Calu3 (cell line): ENCODE measurements at places on chromosomes 12 and 14. TPM values are rescaled to one million over a fixed set of nuclear protein-coding genes. Genes with fewer than 3 reads are reported as not detected.

- no peak overlapping the region for H3K4me3 ChIP-seq
- no peaks in the 10 kb centered on the region for H3K27me3 ChIP-seq
- no peak overlapping the region for H3K27ac ChIP-seq
- DNase-seq = no peak
Measured at GRCh38 chr12:29082522-29082921, 66.6 kb upstream of the FAR2 start.

GRCh38 chr14:53180272-53181221, 27.4 kb upstream of the DDHD1 start:
- no peaks in the 10 kb centered on the region for H3K36me3 ChIP-seq
- H3K4me3 ChIP-seq = no peak overlapping the region
- no peaks in the 10 kb centered on the region for H3K4me1 ChIP-seq
- DNase-seq = no peak
- H3K27me3 ChIP-seq = peaks cover 37% of the 10 kb centered on the region
- no peak overlapping the region for H3K27ac ChIP-seq

GRCh38 chr14:103221781-103222358, 98.6 kb downstream of the TNFAIP2 start:
- H3K27me3 ChIP-seq = no peaks in the 10 kb centered on the region
- no peaks in the 10 kb centered on the region for H3K36me3 ChIP-seq
- no peak for DNase-seq
- no peaks in the 10 kb centered on the region for H3K4me1 ChIP-seq
- H3K4me3 ChIP-seq = no peak overlapping the region

DNA sequence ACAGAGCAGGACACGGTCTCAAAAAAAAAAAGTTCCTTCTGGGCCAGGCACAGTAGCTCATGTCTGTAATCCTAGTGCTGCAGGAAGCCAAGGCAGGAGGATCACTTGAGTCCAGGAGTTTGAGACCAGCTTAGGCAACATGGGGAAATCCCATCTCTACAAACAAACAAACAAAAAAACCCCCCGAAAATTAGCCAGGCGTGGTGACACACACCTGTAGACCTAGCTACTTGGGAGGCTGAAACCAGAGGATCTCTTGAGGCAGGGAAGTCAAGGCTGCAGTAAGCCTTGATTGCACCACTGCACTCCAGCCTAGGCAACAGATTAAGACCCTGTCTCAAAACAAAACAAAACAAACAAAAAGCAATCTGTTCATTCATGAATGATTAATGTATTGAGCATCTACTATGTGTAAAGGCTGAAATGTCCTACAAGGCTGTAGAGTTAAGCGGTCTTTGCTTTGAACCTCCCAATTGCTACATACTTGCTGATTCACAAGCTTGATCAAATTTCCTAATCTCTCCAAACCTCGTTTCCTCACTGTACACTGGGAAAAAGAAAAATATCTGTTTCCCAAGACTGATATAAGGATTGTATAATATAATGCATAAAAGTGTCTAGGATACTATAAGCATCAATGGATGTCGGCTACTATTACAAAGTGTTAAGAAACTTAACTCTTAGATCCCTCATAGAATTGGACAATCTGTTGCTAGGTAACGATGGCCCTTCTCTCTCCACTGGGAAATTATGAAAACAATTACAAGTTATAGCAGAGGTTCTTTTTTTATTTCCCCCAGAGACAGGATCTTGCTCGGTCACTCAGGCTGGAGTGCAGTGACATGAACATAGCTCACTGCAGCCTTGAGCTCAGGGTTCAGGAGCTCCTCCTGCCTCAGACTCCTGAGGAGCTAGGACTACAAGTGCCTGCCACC, 7.9 kb upstream of the RILPL2 start:
- H3K36me3 ChIP-seq = no peaks in the 10 kb centered on the region
- H3K27ac ChIP-seq = no peak overlapping the region
- H3K27me3 ChIP-seq = no peaks in the 10 kb centered on the region
- no peak for DNase-seq
- peaks cover 7% of the 10 kb centered on the region for H3K4me1 ChIP-seq
- no peak overlapping the region for H3K4me3 ChIP-seq

- no peaks in the 10 kb centered on the region for H3K4me1 ChIP-seq
- DNase-seq = no peak
- H3K27me3 ChIP-seq = peaks cover 54% of the 10 kb centered on the region
- H3K4me3 ChIP-seq = no peak overlapping the region
- no peaks in the 10 kb centered on the region for H3K36me3 ChIP-seq
Measured at GRCh38 chr14:104238424-104239184, 100.2 kb downstream of the KIF26A start.

- H3K4me1 ChIP-seq = peaks cover 23% of the 10 kb centered on the region
- no peaks in the 10 kb centered on the region for H3K27me3 ChIP-seq
- peak; percentile 40 for DNase-seq
- no peak overlapping the region for H3K4me3 ChIP-seq
- H3K27ac ChIP-seq = no peak overlapping the region
Measured at GRCh38 chr14:23078692-23079116, 16.2 kb downstream of the ACIN1 start.

GRCh38 chr14:94244182-94244581, 48.9 kb downstream of the SERPINA10 start:
- no peaks in the 10 kb centered on the region for H3K36me3 ChIP-seq
- DNase-seq = no peak
- H3K27me3 ChIP-seq = no peaks in the 10 kb centered on the region
- no peaks in the 10 kb centered on the region for H3K4me1 ChIP-seq
- H3K4me3 ChIP-seq = no peak overlapping the region

DNA sequence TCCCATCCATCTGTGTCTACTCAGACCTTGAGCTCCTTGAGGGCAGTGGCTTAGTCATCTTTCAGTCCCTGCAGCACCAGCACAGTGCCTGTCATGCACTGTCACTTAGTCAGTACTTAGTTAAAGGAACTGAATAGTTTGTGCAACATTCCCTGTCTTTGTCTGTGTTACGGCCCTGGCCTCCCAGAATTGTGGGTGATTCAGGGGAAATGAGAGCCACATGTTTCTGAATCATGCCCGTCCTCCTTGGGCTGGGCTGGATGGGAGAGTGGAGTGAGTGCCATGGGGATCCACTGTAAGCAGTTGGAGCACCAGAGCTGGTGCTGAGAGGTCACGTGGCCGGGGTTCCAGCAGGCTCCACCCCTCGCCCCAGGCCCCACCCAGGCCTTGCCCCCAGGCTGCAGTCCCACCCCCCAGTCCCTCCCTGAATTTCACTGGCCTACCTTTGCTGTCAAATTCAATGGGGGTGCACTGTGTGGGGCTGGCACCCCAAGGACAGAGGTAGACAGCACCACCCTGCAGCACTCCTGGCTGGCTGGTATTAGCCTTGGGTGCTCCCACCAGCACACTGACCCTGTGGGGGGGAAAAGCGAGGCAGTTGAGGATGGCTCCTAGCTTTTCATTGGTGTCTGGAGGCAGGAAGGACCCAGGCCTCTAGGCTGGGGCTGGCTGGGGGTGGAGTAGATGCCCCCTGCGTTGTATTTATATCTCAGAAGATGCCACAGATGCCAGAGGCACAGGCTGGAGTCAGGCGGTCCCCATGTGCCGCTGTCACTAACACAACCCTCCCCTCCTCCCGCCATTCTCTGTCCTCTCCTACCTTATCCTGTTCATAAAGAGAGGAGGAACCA, 7.5 kb downstream of the ITGA5 start:
- H3K4me3 ChIP-seq = no peak overlapping the region
- H3K4me1 ChIP-seq = peaks cover 12% of the 10 kb centered on the region
- DNase-seq = no peak
- H3K27me3 ChIP-seq = peaks cover 7% of the 10 kb centered on the region

SALL2 gene
- 3.5 and 3.9 TPM in 2 replicates for total RNA-seq

DHRS2 gene
- total RNA-seq = 1.8 and 3.0 TPM in 2 replicates

LTBP2 gene
- 1.3 and 4.3 TPM in 2 replicates for total RNA-seq

TRIM9 gene
- 1.6 TPM in 2 replicates for total RNA-seq

KRT75 gene
- total RNA-seq = not detected in 2 replicates

WNT1 gene
- total RNA-seq = not detected in 2 replicates
